Right atrium auricular region (tissue), 2 donors: ENCODE measurements at places on chromosomes 7 and 10. TPM values are rescaled to one million over a fixed set of nuclear protein-coding genes. Genes with fewer than 3 reads are reported as not detected.

Gene PAPOLB
- total RNA-seq, result 0.28 TPM

Gene TMEM178B
- total RNA-seq, result 15.8 TPM

Gene TRIM56
- 15.2 TPM for total RNA-seq

Gene RNF133
- total RNA-seq, result 1.1 TPM

Gene OR6B1
- total RNA-seq, result not detected

Gene AMZ1
- 0.07 TPM for total RNA-seq

Gene HECTD2
- 6.9 TPM for total RNA-seq

Gene TNKS2
- 21.8 TPM for total RNA-seq

Gene HMX2
- not detected for total RNA-seq

GRCh38 chr10:9244864-9245263, 1190.4 kb downstream of the GATA3 start:
- no peak for DNase-seq

GRCh38 chr7:1856161-1856887, 186.2 kb downstream of the ELFN1 start:
- DNase-seq, result no peak

GRCh38 chr10:126137562-126138221, 241.3 kb downstream of the FANK1 start:
- no peak for DNase-seq

- no peak for DNase-seq
Measured at GRCh38 chr7:69882269-69882668, 284.0 kb downstream of the AUTS2 start.

DNA sequence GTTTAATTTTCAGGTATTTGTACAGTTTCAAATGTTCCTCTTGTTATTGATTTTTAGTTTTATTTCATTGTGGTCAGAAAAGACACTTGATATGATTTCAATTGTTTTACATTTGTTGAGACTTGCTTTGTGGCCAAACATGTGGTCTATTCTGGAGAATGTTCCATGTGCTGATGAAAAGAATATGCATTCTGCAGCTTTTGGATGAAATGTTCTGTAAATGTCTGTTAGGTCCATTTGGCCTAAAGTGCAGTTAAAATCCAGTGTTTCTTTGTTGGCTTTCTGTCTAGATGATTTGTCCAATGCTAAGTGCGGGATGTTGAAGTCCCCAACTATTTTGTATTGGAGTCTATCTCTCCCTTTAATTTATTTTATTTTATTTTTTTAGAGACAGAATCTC, 70.5 kb downstream of the ZNF503 start:
- DNase-seq, result no peak

- DNase-seq, result no peak
Measured at GRCh38 chr10:132589015-132589414, 51.4 kb downstream of the INPP5A start.

- DNase-seq, result no peak
Measured at GRCh38 chr7:129990403-129991192, 37.8 kb upstream of the UBE2H start.

- DNase-seq, result no peak
Measured at GRCh38 chr10:24201503-24202180, 7.3 kb upstream of the KIAA1217 start.

DNA sequence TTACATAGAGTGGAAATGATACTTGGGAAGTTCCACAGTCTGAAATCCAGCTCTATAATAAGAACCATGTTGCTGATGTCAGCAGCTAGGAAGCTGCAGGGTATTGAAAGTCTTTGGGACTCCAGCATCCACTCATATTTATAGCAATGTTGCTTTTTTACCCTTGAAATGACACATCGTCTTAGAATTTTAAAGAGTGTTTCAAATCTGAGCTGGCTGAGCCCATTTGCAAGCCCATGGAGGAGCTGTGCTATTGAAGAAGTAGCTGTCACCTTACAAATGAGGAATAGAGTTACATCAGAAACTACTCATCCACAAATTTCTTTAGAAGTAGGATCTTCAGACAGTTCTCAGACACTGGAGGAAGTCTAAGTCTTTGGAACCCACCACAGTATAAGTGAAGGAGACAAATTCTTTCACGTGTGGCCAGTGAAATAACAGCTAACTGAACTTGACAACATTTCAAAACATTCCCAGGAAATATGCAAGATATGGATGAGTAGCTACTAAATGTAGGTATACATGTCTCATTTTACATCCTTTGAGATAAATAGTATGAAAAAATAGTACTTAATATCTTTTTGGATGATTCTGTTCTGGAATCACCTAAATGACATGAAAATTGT, 203.6 kb downstream of the ZNF365 start:
- DNase-seq, result no peak

GRCh38 chr7:11604505-11604904, 227.5 kb downstream of the THSD7A start:
- no peak for DNase-seq

- no peak for DNase-seq
Measured at GRCh38 chr10:77413231-77413630, 224.4 kb downstream of the KCNMA1 start.

DNA sequence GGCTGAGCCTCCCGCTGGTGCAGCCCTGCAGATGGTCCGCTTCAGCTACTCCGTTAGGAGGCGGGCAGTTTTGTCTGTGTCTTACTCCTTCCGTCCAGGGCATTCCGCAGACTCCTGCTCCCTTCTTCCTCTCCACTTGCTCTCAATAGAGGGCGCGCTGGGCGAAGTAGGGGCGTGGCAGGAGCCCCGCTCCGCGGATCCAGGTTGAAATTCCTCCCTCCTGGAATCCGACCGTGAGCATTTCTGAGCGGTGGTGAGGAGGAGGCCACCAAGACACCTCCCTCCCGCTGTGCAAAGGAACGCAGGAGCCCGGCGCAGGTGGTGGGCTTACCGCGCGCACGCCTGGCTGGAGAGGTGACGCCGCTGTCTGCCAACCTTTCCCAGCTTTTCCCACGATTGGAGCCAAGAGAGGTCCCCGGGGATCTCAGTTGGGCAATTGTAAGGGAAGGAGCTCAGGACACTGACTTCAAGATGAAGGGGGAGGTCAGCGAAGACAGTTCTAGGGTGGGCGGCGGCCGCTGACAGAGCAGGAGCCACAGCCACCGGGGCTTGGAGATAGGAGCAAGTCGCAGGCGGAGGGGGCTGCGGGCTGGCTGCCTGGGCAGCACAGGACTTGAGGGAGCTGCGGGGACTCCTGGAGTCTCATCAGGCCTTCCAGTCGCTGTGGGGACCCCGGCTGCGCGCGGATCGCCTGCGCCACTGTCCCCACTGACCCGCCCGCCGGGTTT, 1011.3 kb downstream of the XPNPEP1 start:
- no peak for DNase-seq

DNA sequence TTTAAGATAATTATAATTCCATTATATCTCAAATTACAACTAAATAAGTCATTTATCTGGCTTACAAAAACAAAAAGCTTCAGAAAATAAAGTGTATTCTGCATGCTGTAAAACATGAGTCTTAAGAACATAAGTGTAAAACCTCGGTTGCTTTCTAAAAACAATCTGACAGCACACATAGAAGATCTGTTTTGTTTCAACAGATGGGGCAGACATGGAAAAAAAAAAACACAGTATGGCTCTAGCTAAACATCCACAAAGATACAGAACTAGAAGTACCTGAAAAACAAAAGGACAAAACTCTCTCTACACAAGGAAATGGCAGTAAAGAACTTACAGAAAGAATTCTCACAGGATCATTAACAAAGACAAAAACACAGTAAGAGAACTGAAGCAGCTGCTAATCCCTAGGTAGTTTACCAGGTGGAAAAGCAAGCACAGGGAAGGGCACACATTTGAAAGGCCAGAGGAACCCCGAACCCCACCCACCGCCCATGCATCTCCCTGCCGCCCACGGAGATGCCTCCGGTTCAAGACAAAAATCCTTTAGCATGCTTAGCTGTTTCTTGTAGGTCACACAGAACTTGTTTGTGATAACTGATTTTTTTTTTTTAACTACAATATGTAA, 42.5 kb downstream of the DLD start:
- DNase-seq, result no peak

GRCh38 chr7:81692146-81692905, 77.5 kb downstream of the HGF start:
- DNase-seq, result no peak

GRCh38 chr7:93958651-93959050, 37.1 kb downstream of the GNG11 start:
- no peak for DNase-seq

GRCh38 chr10:65346466-65346865, 1579.4 kb upstream of the LRRTM3 start:
- no peak for DNase-seq
